Stimulated activated CD8-positive, alpha-beta memory T cell treated with anti-CD3 and anti-CD28 coated beads, Interleukin-4, amount 100 ng/mL, for 1 hour (primary cell): ENCODE measurements at places on chromosomes 12 and 14.

GRCh38 chr12:83477696-83478095 lies 791.0 kb downstream of the TMTC2 start:
- DNase-seq = no peak

GRCh38 chr14:29030970-29031369 lies 264.4 kb downstream of the FOXG1 start:
- no peak for DNase-seq

DNA sequence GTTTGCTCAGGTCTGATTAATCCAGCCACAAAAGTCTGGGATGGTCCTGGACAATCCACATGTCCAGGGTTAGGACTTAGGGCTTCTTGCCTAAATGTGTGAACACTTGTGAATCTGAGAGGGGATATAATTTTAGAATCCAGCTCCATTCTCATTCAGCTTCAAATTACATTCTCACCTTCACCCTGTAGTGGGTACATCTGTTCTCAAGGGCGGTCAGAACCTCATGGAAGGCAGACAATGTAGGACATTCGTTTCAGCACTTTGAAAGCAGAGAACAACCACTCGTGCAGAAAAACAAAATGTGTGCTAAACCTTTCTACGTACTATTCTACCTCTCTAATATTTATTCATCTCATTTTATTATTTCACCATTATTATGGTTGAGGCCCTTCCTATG lies 1.2 kb downstream of the TMEM229B start:
- DNase-seq = no peak

- no peak for DNase-seq
Observed at GRCh38 chr12:95085612-95086011, 12.2 kb upstream of the NR2C1 start.

- DNase-seq = no peak
Observed at GRCh38 chr14:73794146-73794545, 57.5 kb upstream of the PTGR2 start.
